ENCODE measurements at places on chromosomes 5 and 9. TPM values are rescaled to one million over a fixed set of nuclear protein-coding genes. Genes with fewer than 3 reads are reported as not detected.

The SMC2 gene
- 4.8 TPM for total RNA-seq

The GABRP gene
- total RNA-seq = not detected

The FOXD4L6 gene
- total RNA-seq = under 0.01 TPM

The NOTCH1 gene
- 190 TPM for total RNA-seq

The PDCD1LG2 gene
- total RNA-seq = under 0.01 TPM

The IFNA17 gene
- not detected for total RNA-seq

The ECM2 gene
- total RNA-seq = not detected

The FBXW2 gene
- total RNA-seq = 35.0 TPM

The GRIA1 gene
- not detected for total RNA-seq

The ADAMTS12 gene
- not detected for total RNA-seq

The CDH12 gene
- not detected for total RNA-seq

The NMUR2 gene
- total RNA-seq = not detected

The DOCK2 gene
- 167 TPM for total RNA-seq

The MARCOL gene
- not detected for total RNA-seq

The SLC2A6 gene
- 6.5 TPM for total RNA-seq

The TGFBI gene
- total RNA-seq = 2.2 TPM

The MPDZ gene
- total RNA-seq = 6.2 TPM

The ATP6V0E1 gene
- total RNA-seq = 84.3 TPM

The PCDHGA1 gene
- under 0.01 TPM for total RNA-seq

The PCDHB14 gene
- total RNA-seq = under 0.01 TPM

The DIRAS2 gene
- under 0.01 TPM for total RNA-seq

The DMRTA1 gene
- under 0.01 TPM for total RNA-seq

The TRPM3 gene
- total RNA-seq = under 0.01 TPM

The OCLN gene
- 18.6 TPM for total RNA-seq

The TNIP1 gene
- total RNA-seq = 123 TPM

The VLDLR gene
- 1.6 TPM for total RNA-seq

The HSPA9 gene
- 222 TPM for total RNA-seq

The KLHL3 gene
- 13.7 TPM for total RNA-seq

The CCL28 gene
- total RNA-seq = 8.9 TPM
